ENCODE measurements at places on chromosomes 7 and 10. TPM values are rescaled to one million over a fixed set of nuclear protein-coding genes. Genes with fewer than 3 reads are reported as not detected.

- DNase-seq: no peak
Measured at GRCh38 chr7:22137026-22137425, 191.3 kb upstream of the CDCA7L start.

GRCh38 chr7:94649450-94649849 is 6.5 kb downstream of the SGCE start:
- DNase-seq: no peak

Gene CUX1
- 59.7 TPM for total RNA-seq

- no peak for DNase-seq
Measured at GRCh38 chr7:79471283-79471682, 17.8 kb upstream of the MAGI2 start.

GRCh38 chr10:61974601-61975390 is 73.3 kb downstream of the ARID5B start:
- peak; percentile 83 for DNase-seq

Gene AGAP5
- 8.0 TPM for total RNA-seq

Gene KEL
- total RNA-seq: 0.16 TPM

Gene PKD2L1
- total RNA-seq: not detected

GRCh38 chr7:127460077-127460476 is 67.6 kb upstream of the ZNF800 start:
- no peak for DNase-seq

DNA sequence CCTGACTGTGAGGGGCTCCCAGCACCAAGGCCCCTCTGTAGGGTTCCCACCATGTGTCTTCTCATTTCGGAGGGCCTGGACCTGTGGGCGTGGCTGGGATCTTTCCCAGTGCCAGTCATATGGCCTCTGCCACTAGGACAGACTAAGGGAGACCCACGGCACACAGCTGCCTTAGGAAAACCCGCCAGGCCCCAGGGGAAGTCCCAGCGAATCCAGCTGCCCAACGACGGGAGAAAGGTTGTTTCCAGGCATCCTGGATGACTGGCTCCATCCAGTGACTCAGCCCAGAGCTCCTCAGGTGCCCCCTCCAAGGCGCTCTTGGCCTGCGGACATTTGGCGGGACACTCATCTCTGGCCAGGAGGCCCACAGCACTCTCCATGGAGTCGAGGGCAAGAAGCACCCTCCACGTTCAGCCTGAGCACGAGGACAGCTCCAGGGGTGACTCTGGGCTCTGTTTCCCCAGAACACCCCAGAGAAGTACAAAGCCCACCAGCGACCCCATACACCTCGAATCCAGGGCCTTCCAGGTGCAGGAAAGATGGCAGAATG is 39.9 kb downstream of the PWWP2B start:
- DNase-seq: no peak

DNA sequence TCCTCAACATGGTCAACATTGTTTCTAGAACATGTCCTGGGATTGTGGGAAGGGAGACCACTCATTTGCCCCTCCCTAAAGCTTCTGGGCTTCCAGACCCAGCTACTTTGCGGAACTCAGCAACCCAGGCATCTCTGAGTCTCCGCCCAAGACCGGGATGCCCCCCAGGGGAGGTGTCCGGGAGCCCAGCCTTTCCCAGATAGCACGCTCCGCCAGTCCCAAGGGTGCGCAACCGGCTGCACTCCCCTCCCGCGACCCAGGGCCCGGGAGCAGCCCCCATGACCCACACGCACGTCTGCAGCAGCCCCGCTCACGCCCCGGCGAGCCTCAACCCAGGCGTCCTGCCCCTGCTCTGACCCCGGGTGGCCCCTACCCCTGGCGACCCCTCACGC is at the start of gene EPO:
Gene EPO (plus strand): TSS at position 190 of the 392 bp plus-strand sequence. CDS start 513 bp downstream, outside the sequence.
- DNase-seq: no peak

Gene AZGP1
- total RNA-seq: 1.9 TPM

GRCh38 chr7:82530361-82530760 is 86.8 kb upstream of the CACNA2D1 start:
- DNase-seq: no peak

DNA sequence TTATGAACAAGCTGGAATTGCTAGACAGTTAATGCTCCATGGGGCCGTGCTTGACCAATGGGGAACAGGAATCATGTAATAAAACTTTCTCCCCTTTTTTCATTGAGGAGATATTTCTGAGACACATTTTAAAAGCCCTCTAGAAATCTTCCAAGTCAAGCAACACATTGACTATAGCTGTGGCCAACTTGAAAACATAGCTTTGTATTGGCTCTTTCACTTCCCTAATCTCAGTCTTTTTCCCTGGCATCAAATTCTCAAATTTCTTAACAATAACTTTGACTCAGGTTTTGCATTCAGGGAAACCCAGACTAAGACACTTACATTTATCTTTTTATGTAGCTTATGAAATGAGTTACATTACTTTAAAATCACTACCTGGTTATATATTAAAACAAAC is 947.1 kb upstream of the MBL2 start:
- DNase-seq: no peak

GRCh38 chr7:69654849-69655707 is 56.8 kb downstream of the AUTS2 start:
- no peak for DNase-seq

DNA sequence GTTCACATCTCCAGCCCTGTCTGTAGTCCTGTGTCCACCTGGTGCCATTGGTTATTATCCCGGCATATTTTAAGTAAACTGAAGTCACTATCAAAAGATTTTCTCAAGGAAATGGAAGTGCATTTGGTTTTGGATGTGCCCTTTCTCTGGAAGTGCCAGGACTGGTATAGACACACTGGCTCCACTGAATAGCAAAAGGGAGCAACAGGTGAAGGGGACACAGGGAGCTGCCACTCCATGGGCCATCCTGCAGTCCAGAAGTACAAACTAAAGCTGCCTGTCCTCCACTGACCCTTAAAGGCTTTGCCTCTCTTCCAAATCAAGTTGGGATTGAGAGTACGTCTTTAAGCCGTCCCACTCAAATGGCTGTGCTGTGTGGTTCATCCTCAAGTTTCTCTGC is 62.7 kb downstream of the NOC3L start:
- DNase-seq: no peak

Gene BLNK
- 7.3 TPM for total RNA-seq

Measured in urinary bladder (tissue), 4 donors.